Activated naive CD4-positive, alpha-beta T cell treated with anti-CD3 and anti-CD28 coated beads for 36 hours (primary cell): ENCODE measurements at places on chromosomes 5 and 9.

GRCh38 chr5:122713041-122713440 lies 61.8 kb upstream of the SNX2 start:
- DNase-seq, result no peak

DNA sequence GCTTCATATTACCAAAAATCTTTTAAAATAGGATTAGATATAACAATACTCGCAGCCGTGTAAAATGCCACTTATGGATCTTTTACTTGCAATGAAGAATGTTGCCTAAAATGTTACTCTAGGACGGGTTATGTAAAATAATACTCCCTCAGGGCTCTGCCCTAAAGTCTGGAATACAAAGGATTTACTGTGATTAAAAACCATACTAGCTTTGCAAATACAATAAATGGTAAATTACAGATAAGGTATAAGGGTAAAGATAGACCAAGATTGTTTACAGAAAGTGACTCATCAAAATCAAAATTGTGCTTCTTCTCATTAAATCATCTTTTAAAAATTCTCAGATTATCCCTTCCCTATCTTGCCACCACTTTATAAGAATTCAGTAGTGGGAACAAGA lies 163.6 kb downstream of the MEF2C start:
- no peak for DNase-seq

DNA sequence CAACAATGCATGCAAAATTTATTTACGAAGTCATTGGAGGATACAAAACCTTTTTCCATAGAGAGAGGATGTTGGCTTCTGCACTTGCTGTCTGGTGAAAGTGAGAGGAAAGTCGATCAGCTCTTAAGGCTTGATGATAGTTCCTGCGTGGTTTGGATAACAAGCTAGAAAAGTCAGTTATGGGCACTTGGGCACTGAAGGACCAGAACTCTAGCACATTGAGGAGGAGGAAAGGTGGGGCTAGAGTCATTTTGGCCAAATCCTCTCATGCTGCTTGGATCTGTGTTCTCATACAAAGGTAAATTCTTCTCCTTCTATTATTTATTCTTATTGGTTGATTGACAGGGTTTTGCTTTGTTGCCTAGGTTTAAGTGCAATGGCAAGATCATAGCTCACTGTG lies 245.9 kb upstream of the ADAMTSL1 start:
- no peak for DNase-seq

GRCh38 chr9:16202914-16203728 lies 650.3 kb downstream of the CCDC171 start:
- no peak for DNase-seq

DNA sequence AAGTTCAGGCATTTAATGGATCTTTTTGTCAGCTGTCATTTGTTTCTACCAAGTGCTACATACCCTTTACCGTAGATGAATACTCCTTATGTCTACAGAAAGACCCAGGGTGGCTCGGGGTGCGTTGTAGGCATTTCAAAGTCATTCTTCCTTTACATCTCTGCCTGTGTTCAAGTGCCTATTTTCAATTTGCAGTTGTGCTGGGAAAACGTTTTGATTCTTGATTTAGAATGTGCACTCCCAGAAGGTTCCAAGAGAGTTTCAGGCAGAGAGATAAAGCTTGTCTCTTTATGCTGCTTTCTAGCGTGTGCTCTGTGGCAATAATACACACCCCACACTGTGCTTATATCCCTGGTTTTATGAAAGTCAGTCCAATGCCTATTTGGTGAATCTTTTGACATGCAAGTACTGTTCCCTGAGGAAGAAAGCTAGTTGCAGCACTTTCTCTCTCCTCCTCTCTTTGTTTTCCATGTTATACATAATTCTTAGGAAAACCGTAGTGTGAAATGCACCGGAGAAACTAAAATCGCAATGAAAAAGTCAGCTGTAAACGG lies 828.1 kb upstream of the ZNF608 start:
- no peak for DNase-seq

DNA sequence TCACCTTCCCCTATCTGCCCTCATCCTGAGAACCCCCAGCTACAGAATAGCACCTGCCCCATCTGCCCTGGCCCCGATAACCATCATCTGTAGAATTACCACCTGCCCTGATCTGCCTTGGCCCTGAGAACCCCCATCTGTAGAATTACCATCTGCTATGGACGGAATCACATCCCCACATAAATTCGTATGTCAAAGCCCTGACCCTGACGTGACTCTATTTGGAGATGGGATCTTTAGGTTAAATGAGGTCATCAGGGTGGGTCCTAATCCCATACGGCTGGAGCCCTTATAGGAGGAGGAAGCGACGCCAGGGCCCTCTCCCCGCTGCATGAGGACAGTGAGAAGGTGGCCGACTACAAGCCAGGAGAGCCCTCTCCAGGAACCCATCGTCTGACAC lies 32.6 kb downstream of the SARDH start:
- DNase-seq, result peak; percentile 3

- DNase-seq, result no peak
These were observed 79.8 kb downstream of the MROH2B start for GRCh38 chr5:40991168-40991980.

- no peak for DNase-seq
These were observed 207.9 kb downstream of the CNTLN start for GRCh38 chr9:17342696-17343095.

GRCh38 chr5:14900693-14901461 lies 29.3 kb upstream of the ANKH start:
- no peak for DNase-seq

- no peak for DNase-seq
These were observed 673.2 kb downstream of the CDH18 start for GRCh38 chr5:19314840-19315239.

DNA sequence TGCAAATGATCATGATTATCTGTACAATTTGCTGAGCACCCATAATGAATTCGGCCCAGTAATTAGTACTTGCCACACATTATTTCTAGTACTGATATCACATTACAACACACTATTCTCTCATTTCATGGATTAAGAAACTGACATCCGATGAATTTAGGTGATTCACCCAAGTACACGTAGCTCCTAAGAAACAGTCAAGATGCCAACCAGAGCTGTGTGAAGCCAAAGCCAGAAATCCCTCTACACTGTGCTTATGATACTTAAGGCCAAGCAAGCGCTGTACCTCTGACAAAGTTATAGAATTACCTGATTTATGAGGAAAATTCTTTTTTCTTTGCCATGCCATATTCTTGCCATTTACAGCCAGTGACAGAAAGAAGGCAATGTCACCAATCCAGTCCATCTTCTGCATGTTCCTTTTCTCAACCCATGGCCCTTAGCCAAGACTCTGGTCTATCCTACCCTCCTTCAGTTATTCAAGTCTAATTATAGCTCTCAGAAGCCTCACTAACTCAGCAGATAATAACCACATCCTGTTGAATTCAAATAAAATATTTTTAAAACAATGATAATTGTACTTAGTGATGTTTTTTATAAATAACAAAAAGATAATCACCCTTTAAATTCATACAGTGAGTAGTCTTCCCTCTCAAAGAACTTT lies 74.3 kb upstream of the PTGER4 start:
- DNase-seq, result no peak

GRCh38 chr9:94553029-94553938 lies 1.6 kb upstream of the PCAT7 start:
- no peak for DNase-seq

GRCh38 chr9:88897081-88897480 lies 94.2 kb upstream of the S1PR3 start:
- DNase-seq, result no peak

DNA sequence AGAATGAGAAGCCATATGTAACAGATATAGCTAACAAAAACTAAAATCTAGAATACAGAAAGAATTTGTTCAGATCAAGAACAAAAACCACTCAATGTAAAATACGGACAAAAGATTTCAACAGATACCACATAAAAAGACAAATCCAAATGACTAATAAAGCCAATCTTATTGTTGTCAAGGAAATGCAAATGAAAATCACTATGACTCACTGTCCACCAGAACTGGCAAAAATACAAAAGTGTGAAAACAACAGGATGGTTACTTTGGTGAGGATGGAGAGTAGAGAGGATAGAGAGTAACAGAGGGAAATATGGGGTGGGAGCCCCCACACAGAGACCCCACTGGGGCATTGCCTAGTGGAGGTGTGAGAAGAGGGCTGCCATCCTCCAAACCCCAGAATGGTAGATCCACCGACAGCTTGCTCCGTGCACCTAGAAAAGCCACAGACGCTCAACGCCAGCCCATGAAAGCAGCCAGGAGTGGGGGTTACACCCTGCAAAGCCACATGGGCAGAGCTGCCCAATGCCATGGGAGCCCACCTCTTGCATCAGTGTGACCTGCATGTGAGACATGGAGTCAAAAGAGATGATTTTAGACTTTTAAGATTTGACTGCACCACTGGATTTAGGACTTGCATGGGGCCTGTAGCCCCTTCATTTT lies 15.2 kb upstream of the RHOBTB3 start:
- no peak for DNase-seq

DNA sequence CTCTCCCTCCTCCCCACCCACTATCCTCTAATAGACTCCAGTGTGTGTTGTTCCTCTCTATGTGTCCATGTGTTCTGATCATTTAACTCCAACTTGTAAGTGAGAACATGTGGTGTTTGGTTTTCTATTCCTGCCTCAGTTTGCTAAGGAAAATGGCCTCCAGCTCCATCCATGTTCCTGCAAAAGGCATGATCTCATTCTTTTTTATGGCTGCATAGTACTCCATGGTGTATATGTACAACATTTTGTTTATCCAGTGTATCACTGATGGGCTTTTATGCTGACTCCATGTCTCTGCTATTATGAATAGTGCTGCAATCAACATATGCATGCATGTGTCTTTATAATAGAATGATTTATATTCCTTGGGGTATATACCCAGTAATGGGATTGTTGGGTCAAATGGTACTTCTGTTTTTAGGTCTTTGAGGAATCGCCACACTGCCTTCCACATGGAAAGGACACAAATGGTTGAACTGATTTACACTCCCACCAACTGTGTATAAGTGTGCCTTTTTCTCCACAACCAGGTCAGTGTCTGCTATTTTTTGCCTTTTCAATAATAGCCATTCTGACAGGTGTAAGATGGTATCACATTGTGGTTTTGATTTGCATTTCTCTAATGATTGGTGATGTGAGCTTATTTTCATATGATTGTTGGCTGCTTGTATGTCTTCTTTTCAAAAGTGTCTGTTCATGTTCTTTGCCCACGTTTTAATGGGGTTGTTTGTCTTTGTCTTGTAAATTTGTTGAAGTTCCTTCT lies 96.5 kb upstream of the DAB2 start:
- no peak for DNase-seq

- no peak for DNase-seq
These were observed 1049.0 kb downstream of the PTPRD start for GRCh38 chr9:9563817-9564216.

GRCh38 chr5:151699071-151699901 lies 12.6 kb upstream of the SPARC start:
- DNase-seq, result no peak
